Stimulated activated CD8-positive, alpha-beta memory T cell treated with anti-CD3 and anti-CD28 coated beads, Interleukin-4, amount 100 ng/mL, for 4 hours (primary cell): ENCODE measurements at places on chromosomes 11 and 22.

- no peak for DNase-seq
Observed at GRCh38 chr22:17920992-17921650, 103.2 kb downstream of the MICAL3 start.

DNA sequence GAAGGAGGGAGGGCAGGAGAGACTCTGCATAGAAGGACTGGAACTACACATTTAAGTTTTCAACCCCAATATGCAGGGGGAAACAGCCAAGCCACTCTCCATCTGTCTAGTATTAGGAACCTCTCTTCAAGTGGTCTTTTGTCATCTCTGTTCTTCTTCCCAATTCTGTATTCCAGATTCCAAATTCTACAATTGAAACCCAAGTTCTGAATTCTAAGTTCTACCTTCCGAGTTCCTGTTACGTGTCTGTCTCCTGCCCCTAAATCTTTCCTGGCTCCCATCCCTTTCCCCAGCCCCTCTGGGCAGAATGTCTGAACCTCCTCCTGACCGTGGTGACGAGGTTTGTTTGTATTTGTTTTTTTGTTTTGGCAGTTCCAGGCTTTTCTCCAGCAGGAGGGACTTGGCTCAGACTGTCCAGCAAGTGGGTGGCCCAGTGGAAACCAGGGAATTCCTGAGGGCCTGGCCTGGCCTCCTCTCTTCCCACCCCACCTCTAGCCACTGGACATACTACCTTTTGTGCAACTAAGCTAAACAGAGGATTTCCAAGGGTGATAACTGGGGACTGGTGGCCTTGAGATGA is 1.6 kb upstream of the THOC5 start:
- no peak for DNase-seq

GRCh38 chr11:63641727-63642126 is 27.5 kb upstream of the PLAAT3 start:
- no peak for DNase-seq

DNA sequence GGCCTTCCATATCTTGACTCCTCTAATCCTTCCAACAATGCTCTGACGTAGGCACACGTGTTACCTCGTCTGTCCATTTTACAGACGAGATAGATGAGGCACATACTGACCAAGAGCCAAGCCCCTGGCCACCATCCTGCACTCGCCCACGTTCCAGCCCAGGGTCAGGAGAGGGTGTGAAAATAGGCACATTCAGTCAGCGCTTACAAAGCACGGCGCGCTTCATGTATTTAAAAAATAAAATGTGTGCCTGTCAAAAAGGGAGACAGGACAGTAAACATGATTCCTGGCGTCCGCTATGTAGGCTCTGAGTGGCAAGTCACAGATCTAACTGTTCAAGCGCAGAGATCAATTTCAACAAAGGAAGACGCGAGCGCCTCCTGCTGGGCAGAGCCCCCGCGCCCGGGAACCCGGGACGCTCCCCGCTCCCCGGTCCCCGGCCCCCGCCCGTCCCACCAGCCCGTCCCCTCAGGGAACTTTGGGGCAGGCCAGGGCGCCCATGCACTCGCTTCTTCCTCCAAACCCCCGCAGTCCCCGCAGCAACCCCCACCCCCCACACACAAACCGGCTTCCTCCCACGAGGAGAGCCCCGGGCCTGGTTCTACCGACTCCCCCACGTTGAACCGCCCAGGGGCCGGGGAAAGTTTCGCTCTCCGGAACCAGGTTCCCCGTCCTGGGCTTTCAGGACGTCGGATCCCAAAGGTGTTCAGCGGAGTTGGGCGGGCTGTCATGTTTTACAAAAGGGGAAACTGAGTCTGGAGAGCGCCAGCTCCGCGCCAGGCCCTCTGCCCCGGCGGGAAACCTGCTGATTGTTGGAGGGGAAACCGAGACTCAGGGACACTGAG is 10.4 kb upstream of the C1QTNF6 start:
- DNase-seq = peak; percentile 91

DNA sequence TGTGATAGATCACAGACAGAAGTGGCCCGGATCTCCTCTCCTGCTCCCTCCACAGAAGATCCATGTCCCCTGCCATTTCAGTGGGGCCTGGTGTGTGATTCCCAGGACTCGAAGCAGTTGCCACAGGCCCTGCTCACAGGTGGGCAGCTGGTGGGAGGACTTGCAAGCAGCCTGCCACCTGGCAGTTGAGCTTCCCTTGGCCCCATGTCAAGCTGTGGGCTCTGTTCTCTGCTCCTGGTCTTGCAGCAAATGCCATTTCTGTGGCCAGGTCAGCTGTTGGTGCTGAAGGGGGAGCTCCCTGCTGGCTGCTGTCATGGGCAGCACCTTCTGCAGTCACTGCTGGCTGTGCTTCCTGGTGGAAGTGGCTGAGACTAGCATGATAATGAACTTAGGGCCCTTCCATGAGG is 59.1 kb upstream of the SLC22A12 start:
- DNase-seq = no peak

- no peak for DNase-seq
Observed at GRCh38 chr11:19734171-19734570, 21.5 kb downstream of the NAV2 start.

DNA sequence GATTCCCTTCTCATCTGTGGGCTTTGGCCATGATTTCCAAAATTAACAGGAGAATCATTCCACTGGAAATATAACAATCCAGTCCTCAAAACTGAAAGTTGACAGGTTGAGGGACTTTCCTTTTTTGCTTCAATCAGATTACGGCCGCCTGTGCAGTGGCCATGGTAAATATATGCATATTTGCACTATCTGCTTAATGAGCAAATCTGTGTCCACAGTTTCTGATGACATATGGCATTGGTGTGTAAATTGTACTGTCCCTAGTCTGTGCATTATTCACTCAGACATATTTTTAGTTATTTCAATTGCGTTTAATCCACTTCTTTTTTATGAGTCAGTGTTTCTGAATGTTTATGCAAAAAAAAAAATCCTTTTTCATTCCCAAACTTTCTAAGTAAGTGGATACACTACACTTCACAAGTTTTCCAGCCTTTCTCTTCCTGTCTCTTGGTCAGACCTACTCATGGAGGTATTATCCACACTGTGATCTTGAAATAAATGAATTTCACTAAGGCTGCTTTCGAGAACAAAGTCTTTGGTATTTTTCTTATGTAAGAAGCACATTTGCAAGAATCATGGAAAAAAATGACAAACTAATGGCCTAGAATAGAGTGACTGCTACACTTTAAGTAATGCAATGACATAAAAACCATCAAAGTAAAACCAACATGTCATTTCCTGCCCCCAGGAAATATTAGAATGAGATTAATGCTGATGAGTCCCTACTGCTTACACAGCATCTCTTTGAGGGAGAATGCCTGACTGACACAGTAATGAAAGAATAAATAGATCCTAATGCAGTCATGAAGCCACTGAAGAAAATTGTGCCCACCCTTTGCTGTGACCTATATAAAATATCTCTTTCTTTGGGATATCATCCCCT is 76.4 kb upstream of the MTNR1B start:
- no peak for DNase-seq
